RWPE1 (cell line): ENCODE measurements at places on chromosomes 6 and 20.
A peak's percentile ranks its signal among the peaks of the same experiment; 100 is the strongest.

GRCh38 chr20:55755411-55755810, 249.9 kb downstream of the CBLN4 start:
- no peak for DNase-seq

- no peak for DNase-seq
Measured at GRCh38 chr6:47147175-47147727, 105.1 kb upstream of the ADGRF1 start.

- no peak for DNase-seq
Measured at GRCh38 chr6:143583542-143584327, 72.2 kb upstream of the FUCA2 start.

- DNase-seq = peak; percentile 63
Measured at GRCh38 chr6:79872986-79873385, 74.4 kb downstream of the ELOVL4 start.

- peak; percentile 48 for DNase-seq
Measured at GRCh38 chr6:83417880-83418663, 12.8 kb downstream of the ME1 start.

GRCh38 chr20:34993941-34994508, 38.4 kb downstream of the MYH7B start:
- DNase-seq = no peak

DNA sequence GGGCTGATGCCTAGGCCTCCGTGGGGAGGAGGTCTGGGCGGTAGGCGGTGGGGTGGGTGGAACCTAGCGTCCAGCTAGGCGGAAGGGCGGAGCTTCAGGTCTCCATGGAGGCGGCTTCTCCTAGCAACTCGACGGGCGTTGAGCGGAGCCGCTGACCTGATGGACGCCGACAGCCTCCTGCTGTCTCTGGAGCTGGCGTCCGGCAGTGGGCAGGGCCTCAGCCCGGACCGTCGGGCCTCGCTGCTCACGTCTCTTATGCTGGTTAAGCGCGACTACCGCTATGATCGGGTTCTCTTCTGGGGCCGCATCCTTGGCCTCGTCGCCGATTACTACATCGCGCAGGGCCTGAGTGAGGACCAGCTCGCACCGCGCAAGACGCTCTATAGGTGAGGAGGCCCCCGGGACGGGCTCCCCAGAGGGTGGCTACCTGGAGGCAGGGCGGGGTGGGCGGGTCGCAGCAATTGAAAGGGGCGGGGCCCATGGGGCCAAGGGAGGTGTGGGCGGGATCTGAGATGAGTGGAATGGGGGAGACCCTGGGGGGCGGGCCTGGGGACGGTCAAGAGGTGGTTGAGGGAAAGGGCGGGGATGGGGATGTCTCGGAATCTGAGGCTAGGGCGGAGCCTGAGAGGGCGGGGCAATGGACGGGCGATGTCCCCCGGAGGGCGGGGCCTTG, at the start of gene RSPH9:
RSPH9 (plus strand) TSS at position 97 of the 673 bp plus-strand sequence; CDS start at position 160, 63 bp downstream.
- no peak for DNase-seq

- no peak for DNase-seq
Measured at GRCh38 chr6:3117912-3118352, 579 bp upstream of the BPHL start.

DNA sequence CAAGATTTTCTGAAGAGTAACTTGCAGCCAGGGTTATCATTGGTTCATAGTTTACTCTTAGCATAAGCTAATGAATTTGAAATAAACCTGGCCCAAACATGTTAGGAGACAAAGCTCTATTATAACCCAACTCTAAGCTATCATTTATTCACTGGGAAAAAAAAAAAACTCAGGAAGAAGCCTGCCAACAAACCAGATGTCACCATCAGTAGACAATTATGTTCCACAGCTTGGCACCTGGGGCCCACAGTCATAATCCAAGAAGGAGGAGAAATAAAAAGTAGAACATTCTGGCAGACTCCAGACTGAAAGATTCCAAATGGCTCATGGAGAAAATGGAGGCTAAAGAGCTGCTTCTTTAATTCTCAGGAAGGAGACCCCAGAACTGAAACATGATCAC, 100.0 kb upstream of the CNR1 start:
- no peak for DNase-seq

GRCh38 chr6:120894077-120894476, 440.2 kb downstream of the TBC1D32 start:
- DNase-seq = no peak

GRCh38 chr20:18057101-18057993, at the start of gene OVOL2:
Gene OVOL2 (minus strand): TSS chr20:18057916. CDS start chr20:18057634, 282 bp downstream.
- peak; percentile 77 for DNase-seq

- DNase-seq = no peak
Measured at GRCh38 chr6:149132336-149132735, 185.2 kb upstream of the TAB2 start.
